Astrocyte (in vitro differentiated cells and primary cell): ENCODE measurements at places on chromosomes 4 and X. TPM values are rescaled to one million over a fixed set of nuclear protein-coding genes. Genes with fewer than 3 reads are reported as not detected.

- no peak for DNase-seq
Measured at GRCh38 chrX:142156567-142156966, 48.5 kb downstream of the MAGEC2 start.

DNA sequence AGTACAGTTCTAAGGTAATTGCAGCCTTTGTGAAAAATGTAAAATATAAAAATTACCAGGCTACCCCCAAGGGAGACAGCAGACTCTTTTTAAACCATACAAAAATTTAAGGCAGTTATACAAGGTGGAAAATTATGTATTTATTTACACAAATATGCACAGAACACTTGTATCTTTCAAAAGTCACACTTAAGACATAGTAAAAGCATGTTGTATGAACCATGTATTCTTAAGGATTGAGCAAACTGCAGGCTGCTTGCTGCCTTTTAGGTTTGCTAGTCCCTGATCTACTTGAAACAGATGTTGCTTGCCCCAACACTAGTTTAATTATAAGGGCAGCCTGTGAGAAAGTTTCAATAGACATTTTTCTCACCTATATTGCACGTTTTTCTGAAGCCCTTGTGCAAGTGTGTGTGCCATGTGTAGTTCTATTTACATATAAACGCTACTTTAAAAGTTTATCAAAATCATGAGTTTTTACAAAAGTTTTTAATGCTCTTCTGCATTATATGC is 72.8 kb downstream of the PRSS12 start:
- no peak for DNase-seq

GRCh38 chr4:1576961-1577821 is 106.9 kb downstream of the FAM53A start:
- no peak for DNase-seq

The GRIA2 gene
- total RNA-seq, result not detected in 2 replicates

The NDST3 gene
- total RNA-seq, result 0.31 and 0.57 TPM in 2 replicates

The STAP1 gene
- not detected in 2 replicates for total RNA-seq

The CCSER1 gene
- 1.2 and 2.2 TPM in 2 replicates for total RNA-seq

DNA sequence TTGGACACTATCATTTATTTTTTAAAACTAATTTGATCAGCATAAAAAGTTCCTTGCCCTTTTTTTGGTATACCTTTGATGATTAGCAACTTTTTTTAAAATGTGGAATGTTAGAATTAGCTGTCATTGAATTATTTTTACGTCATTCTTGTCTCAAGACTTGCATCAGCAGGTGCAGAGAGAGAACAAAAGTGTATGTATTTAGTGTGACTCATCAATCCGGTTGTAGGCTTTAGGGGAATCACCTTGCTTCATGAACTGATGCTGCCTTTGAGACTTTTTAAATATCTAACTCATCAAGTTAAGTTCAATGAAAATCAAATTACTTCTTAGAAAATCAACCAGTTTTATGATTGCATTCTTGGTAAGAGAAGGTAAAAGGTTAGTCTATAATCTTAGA is 125.1 kb downstream of the ARX start:
- DNase-seq, result no peak

DNA sequence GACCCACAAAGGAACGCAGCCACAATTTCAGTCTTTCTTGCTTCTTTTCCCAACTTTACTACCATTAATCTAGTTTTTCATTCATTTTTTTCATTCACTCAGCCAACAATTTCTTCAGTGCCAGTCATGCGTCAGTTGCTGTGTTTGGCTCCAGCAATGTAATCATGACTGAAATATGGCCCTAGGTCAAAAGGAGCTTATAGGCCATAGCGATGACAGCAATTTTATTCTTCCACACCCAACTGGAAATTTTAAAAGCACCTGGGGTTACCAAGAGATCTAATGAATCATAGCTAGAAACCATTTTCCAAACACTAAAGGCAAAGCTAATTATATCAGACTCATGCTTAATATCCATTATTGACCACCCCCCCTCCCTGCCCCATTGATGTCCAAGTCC is 29.8 kb upstream of the C1QTNF7 start:
- no peak for DNase-seq

- DNase-seq, result no peak
Measured at GRCh38 chr4:123871341-123871740, 474.7 kb downstream of the SPRY1 start.
